Activated effector memory CD4-positive, alpha-beta T cell treated with Interleukin-2 at 50 U/mL for 16 hours (primary cell): ENCODE measurements at places on chromosomes 11 and 22.

DNA sequence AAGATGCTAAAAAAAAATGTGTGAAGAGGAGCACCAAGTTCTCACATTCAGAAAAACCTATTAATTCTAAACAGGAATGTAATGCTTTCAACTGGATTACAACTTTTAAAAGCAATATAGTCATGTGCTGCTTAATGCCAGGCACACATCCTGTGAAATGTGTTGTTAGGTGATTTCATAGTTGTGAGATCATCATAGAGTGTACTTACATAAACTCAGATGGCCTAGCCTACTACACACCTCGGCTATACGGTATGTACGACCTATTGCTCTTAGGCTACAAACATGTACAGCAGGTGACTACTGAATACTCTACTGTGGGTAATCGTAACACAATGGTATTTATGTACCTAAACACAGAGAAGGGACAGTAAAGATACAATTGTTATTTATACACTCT is 142.3 kb downstream of the RBFOX2 start:
- no peak for DNase-seq

DNA sequence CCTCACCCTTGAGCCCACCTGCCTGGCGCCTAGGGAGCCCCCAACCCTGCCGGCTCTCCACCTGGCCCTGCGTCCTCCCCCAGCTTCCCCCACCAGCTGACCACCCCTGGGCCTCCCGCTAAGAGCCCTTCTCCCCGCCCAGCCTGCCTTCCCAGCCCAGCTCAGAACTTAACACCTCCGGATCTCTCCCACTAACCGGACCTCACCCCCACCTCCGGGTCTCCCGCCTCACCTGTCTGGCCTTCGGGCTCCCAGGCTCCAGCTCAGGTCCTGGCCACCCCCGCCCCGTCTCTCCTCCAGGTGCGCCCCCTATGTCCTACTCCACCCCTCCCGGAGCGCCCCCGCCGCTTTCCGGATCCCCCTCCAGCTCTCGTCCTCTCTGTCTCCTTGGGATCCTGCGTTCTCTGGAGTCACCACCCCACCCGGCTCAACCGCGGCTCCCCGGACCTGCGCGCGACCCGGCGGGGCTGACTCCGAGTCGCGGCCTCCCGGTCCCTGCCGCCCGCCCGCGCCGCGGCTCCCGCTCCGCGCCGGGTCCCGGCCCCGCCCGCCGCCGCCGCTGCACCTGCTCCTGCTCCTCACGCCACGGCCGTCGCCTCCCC is at the start of gene KCNJ11:
TSS of gene KCNJ11 (minus strand) at position 51 of the 602 bp plus-strand sequence. CDS start 568 bp downstream, outside the sequence.
- no peak for DNase-seq

DNA sequence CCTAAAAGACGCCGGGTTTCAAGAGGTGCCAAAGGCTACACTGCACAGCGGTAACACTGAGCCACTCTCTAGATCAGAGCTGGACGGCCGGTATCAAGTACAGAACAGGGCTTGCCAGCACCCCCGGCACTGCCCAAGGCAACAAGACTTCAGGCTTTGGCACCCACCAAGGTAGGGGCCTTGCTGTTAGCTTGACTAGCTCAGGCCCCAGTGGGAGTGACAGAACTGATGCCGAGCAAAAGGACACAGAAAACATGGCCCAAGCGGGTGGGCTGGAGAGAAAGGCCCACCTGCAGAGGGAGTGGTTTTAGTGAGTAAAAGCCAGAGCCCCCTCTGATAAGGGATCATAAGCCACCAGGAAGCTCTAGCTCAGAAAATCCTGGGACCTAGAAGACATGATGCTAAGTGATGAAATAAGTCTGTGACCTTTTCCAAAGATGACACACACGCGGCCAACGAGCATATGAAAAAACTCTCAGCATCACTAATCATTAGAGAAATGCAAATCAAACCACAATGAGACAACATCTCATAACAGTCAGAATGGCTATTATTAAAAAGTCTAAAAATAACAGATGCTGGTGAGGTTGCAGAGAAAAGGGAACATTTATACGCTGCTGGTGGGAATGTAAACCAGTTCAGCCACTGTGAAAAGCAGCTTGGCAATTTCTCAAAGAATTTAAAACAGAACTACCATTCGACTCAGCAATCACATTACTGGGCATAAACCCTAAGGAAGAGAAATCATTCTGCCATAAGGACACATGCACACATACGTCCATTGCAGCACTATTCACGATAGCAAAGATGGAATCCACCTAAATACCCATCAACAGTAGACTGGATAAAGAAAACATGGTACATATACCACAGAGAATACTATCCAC is 12.9 kb downstream of the EHD1 start:
- no peak for DNase-seq

DNA sequence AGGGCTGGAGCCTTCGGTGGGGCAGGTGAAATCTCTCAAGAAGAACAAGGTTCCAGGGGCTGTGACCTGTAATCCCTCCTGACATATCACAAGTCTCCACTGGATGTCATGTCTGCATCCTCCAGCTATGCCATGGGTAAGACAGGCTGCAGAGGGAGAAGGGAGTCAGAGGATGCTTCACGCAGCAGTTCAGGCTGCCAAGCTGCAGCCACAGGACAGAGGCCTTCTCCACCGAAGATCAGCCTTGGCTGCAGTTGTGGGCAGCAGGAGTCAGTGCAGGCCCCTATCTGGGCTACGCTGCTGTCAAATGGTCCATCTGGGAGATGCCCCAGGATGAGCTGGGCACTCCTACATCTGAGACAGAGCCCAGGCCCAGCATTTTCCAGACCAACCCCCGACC is 25.0 kb downstream of the DKK3 start:
- DNase-seq, result no peak

- DNase-seq, result peak; percentile 100
Measured at GRCh38 chr11:119121008-119121810, at the start of gene HINFP. TSS of gene HINFP (plus strand) at chr11:119121580. CDS start at chr11:119126945, 5,365 bp downstream.

DNA sequence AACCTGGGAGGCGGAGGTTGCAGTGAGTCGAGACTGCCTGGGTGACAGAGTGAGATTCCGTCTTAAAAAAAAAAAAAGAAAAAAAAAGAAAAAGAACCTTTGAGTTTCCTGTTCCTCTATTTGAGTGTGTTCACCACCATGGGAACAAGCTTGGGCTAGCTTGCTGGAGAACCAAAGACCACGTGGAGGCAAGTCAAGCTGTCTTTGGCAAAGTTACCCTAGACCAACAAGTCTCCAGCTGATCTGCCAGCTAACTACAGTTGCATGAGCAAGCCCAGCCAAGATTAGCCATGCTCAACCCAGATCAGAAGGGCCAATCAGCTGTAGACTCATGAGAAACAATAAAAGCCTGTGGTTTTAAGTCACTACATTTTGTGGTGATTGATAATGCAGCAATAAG is 29.7 kb downstream of the SLN start:
- no peak for DNase-seq

- DNase-seq, result no peak
Measured at GRCh38 chr22:31239771-31240370, 27.8 kb downstream of the LIMK2 start.

- DNase-seq, result no peak
Measured at GRCh38 chr22:41660416-41660815, 28.3 kb downstream of the SNU13 start.

DNA sequence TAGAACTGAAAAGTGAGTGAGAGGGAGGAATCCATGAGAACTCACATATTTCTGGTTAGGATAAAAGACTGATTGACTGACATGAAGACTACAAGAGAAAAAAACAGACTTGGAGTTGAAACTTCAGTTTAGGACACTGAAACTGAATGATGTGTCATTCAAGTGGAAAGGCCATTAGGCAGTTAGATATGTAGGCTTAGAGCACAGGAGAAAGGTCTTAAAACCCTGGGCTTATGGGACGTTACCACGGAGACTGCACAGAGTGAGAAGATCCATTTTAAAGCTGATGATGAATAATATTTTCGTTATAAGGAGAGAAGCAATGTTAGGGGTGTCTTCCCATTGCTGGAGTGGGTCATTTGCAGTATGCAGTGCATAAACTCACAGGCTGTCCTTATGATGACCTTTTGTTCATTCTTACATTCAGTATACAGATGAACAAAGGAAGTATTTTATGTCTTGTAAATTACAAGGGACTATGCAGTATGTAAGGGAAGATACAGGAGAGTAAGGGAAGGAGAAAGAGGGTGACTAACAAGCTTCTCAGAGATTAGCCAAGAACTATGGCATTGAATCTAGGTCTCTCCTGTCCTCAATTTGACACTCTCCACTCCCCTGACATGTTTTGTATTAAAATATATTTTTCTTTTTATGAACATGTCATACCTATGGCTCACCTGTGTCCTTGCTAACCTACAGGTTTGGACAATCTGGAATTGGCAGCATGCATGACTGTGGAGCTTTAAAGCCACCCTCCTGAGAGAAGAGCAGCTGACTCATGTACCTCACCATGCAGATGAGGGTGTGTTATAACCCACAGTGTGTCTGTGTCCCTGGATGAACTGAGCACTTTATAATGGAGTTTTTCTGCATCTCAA is 63.7 kb downstream of the MAML2 start:
- no peak for DNase-seq

GRCh38 chr11:60641940-60642339 is 57.5 kb upstream of the MS4A8 start:
- DNase-seq, result no peak
